T-helper 17 cell (primary cell): ENCODE measurements at places on chromosomes 11 and 22.

- peak; percentile 26 for DNase-seq
These were observed 729 bp downstream of the IL17RA start for GRCh38 chr22:17085277-17086181.

DNA sequence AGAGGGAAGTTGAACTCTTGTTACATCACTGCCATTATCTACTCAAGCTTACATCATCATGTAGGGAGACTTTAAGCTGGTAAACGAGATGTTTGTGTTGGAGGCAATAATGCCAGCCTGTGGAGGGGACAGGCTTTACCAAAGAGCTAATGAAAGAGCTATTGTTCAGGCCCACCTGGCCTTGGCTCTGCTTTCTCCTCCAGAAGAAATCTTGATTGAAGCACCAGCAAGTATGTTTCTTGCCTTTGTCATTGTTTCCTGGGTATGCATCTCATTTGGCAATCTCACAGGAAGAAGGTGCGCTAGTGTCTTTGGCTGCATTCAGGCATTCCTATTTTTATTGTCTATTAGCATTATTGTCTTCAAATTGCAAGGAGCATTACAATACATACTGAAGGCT is 16.7 kb upstream of the CARD18 start:
- DNase-seq = no peak

- no peak for DNase-seq
These were observed 25.0 kb downstream of the USP35 start for GRCh38 chr11:78213526-78214330.

GRCh38 chr11:134155456-134155855 is 68.3 kb downstream of the NCAPD3 start:
- DNase-seq = no peak

GRCh38 chr11:94762208-94762607 is 5.9 kb upstream of the AMOTL1 start:
- DNase-seq = no peak

DNA sequence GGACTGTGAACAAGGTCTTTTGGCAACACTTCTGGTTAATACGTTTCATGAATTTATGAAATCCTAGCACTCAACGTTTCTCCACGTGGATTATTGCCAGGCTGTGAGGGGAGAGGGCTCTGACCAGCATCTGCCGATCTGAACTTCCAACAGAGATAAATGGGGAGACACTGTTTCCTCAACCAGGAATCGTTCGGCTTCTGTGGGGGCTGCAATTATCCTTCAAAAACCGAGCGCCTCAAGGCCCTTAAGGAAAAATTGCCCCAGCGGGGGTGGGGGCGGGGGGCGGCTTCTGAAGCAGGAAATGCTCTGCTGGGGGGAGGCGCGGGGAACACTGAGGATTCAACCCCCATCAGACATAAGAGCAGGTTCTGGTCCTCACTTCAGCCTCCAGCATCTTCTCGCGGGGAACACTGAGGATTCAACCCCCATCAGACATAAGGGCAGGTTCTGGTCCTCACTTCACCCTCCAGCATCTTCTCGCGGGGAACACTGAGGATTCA is 155.6 kb downstream of the BRD1 start:
- no peak for DNase-seq

DNA sequence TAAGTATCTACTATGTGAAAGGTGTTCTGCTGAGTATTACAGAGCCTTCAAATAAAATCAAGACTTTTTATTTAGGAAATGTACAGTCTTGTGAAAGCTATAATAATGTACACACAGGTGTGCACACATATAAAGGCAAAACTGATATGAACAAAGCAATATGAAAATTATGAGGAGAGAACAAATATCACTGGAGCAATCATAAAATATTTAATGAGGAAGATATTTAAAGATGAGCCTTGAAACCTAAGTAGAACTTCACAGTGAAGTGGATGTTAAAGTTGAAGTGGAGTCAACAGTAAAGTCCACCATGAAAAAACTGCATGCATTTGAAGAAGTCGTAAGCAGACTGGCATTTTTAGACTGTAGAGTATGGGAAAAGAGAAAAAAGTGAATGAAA is 18.5 kb downstream of the OR51F1 start:
- DNase-seq = no peak

DNA sequence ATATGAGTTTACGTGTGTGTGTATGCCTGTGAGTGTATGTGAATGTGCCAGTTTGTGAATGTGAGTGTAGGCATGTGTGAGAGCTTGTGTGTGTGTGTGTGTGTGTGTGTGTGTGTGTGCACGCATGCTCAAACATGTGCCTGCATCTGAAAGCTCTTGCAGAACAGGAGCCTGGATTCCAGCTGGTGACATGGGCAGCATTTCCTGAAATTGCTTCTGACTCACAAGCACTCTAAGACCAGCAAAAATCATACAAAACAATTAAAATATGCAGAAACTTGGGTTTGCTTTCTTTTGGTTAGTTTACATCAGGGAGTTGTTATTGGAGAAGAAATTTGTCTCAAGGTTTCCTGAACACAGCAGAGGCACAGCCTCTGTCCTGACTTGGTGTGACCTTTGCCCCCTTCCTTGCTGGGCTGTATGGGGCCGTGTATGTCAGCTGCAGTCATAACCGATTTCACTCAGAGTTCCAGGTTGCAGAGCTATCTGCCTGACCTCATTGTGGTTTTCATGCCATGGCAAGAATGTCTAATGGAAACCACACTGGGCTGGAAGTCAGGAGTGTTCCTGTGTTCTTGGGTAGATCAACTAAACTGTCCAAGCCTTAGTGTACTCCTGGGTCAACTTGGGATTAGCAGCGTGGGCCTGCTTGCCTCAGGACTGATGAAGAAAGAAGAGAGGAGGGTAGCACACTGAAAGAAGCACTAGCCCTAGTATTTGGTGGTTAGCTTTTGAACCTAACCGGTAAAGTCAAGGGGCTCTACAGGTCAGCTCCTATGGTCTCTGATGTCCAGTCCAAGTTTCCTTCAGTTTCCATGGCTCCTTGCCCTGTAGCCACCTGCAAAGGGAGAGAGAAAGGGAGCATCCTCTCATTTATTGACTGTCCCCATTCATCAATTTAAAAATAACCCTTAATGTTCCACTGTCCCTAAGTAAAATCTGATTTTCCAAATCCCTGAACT is 143.7 kb downstream of the SNX19 start:
- DNase-seq = no peak

DNA sequence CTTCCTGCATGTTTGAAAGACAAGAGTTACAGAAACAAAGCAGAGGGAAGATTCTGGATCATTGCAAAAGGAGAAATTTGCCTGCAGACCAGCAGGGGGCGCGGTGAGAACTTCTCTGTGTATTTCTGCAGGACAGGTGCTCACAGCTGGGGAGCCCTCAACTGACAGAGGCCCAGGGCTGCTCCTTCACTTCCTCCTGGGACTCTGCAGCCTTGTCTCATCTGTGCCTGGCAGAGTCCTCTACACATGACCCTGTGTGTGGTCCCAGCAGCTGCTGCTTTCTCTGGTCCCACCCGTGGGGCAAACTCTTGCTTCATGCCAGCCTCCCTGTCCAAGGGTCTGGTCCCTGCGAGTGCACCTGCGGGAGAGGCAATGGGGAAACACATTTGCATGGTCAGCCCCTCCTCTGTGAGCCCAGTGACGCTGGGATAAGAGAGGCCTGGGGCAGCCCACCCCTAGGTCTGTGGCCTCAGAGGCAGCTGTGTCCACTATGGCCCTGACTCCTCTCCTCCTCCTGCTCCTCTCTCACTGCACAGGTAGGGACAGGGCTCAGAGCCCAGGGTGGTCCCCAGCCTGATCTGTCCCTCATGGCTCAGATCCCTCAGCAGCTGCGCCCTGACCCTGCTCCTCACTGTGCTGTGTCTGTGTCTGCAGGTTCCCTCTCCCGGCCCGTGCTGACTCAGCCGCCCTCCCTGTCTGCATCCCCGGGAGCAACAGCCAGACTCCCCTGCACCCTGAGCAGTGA is 43.2 kb upstream of the VPREB1 start:
- peak; percentile 41 for DNase-seq

DNA sequence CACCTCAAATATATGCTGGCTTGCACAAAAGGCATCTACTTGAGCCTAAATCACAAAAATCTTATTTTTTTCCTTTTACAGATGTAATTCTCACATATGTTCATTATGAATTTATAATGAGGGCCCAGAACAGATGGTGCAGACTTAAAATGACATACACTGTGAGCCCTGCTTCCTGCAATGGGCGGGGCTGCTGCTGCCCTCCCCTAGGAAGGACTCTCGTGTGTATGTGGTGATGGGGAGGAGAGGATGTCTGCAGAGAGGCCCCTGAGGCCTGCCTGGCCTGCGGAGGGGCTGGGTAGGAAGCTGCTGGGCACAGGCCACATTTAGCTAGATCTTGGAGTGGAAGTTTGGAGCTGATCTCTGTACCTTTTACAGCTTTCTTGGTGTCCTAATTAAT is 233.4 kb upstream of the KIRREL3 start:
- DNase-seq = no peak

GRCh38 chr11:73810637-73811036 is 23.0 kb downstream of the MRPL48 start:
- no peak for DNase-seq

DNA sequence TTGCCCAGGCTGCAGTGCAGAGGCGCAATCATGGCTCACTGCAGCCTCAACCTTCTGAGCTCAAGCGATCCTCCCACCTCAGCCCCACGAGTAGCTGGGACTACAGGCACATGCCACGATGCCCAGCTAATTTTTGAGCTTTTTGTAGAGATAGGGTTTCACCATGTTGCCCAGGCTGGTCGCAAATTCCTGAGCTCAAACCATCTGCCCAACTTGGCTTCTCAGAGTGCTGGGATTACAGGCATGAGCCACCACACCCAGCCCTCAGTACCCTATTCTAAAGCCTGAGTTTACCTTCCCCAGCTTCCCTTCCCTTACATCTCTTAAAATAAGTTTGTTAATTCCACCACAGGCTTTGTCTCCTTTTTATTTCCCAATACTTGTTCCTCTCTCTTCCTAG is 59.1 kb downstream of the AMBRA1 start:
- no peak for DNase-seq

GRCh38 chr22:26106412-26106811 is 62.9 kb upstream of the SEZ6L start:
- no peak for DNase-seq

GRCh38 chr11:66906061-66906733 is 49.3 kb downstream of the LRFN4 start:
- DNase-seq = no peak

- DNase-seq = no peak
These were observed 7.6 kb downstream of the ARVCF start for GRCh38 chr22:20009018-20009491.

DNA sequence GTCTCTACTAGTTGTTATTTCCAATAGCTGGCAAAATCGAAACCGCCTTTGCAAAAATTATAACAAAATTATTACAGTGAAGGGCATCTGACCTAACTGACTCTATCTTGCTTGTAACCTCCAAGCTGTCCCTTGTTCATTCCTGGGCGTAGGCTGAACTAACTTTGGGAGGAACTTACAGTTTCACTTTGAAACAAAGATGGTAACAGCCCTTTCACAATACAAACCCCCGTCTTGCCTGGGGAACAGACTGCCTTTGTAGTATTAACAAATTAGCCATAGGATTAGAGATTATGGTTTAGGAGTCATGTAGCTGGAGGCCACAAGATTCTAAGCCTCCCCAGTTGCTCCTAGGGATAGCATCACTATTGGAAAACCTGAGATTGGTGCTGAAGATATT is 131.6 kb upstream of the HSD17B12 start:
- no peak for DNase-seq

DNA sequence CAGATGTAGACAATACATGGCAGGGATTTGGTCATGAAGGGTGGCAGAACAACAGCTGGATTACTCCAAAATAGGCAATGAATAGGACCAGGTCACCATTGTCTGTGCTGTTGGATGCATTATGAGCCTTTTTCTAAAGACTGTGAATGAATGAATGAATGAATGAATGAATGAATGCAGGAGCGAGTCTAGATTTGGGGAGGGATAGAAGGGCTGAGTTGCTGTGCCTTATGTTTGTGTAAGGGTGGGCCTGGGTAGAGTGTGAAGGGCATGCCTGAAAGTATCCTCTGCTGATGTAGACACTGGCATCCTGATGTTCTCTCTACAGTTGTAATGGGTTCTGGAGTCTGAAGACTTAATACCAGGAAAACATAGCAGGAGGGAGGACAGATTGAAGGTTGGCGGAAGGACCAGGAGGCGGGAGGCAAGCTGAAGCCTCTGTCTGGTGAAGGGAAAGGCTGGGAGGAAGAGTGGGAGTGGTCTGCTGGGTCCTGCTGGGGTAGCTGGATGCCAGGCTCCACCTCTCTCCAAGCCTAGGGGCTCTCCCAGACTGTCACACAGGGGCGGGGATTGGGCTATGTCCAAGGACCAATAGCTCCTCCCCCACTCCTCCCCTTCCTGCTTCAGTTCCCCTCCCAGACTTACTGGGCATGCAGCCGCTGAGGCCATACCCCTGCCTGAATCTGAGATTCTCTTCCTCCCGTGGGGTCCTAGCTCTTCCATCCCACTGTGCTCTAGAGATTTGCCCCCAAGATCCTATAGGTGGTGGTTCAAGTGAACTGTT is 4.8 kb downstream of the TRIM3 start:
- no peak for DNase-seq

GRCh38 chr11:30025396-30026139 is 8.7 kb upstream of the KCNA4 start:
- no peak for DNase-seq

DNA sequence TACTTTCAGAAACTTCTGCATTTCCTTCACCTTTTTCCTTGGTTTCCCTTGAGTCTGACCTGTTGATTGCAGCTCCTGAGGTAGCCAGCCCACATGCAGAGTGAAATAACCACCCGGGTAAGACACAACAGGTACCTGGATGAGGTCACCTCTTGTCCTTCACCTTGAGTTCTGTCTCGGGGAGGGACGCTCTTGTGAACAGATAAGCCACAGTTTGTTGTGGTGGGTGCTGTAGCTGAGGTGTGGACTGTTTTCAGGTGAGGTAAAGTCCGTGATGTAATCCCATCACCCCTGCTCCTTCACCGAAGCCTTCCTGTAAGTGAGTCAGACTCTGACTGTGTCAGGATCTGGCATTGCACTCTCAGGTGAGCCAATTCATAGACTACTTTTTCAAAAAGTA is 183.1 kb downstream of the NAV2 start:
- no peak for DNase-seq

- no peak for DNase-seq
These were observed 13.2 kb downstream of the CRTAM start for GRCh38 chr11:122851366-122851966.

GRCh38 chr22:23305922-23306374 is 125.6 kb downstream of the BCR start:
- no peak for DNase-seq

DNA sequence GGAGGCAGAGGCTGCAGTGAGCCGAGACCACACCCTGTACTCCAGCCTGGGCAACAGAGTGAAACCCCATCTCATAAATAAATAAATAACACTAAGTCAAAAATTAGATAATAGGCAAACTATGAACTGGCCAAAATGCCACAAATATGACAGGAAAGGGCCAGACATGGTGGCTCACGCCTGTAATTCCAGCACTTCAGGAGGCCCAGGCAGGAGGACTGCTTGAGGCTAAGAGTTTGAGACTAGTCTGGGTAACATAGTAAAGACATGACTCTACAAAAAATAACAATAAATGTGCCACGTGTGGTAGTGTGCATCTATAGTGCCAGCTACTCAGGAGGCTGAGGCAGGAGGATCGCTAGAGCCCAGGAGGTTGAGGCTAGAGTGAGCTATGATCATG is 19.9 kb downstream of the SEC14L6 start:
- DNase-seq = no peak
